ENCODE measurements at places on chromosomes 6 and 20.

DNA sequence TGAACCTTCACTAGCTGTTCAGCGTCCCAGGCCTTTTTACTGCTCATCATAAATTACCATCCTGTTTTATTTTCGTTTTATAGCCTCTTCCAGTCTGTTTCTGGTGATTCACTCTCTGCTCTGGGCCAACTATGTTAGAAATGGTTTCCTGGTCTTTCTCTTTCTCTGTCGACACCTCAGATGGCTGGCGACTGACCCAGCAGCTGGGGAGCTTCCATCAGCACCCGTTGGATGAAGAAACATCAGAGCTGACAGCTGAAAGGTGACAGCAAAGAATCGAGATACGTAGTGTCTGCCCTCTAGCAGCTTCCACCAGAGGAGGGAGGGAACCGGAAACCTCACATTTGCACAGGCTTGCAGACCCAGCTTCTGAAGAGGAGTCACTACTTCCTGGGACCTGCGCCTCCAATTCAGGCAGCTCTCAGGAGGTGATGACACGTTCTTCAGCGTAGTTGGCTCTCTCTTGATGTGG, 82.9 kb upstream of the MLN start:
- no peak for DNase-seq

DNA sequence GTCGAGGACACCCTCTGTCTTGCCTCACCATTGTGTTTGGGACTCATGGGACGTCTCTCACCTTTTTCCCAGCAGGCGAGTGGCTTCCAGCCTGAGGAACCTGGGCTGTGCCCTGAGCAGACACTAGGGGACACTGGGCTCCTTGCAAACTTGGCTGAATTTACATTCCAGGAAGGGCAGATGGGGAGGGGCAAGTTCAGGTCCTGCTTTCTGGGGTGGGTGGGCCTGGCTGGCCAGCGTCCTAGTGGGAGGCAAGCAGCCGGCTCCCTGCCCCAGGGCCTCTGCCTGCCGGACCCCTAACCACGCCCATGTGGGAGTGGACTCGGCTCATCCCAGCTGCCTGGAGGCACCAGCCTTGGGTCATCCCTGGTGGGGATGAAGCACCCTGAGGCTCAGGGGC, 48.2 kb upstream of the MLN start:
- DNase-seq: peak; percentile 54

DNA sequence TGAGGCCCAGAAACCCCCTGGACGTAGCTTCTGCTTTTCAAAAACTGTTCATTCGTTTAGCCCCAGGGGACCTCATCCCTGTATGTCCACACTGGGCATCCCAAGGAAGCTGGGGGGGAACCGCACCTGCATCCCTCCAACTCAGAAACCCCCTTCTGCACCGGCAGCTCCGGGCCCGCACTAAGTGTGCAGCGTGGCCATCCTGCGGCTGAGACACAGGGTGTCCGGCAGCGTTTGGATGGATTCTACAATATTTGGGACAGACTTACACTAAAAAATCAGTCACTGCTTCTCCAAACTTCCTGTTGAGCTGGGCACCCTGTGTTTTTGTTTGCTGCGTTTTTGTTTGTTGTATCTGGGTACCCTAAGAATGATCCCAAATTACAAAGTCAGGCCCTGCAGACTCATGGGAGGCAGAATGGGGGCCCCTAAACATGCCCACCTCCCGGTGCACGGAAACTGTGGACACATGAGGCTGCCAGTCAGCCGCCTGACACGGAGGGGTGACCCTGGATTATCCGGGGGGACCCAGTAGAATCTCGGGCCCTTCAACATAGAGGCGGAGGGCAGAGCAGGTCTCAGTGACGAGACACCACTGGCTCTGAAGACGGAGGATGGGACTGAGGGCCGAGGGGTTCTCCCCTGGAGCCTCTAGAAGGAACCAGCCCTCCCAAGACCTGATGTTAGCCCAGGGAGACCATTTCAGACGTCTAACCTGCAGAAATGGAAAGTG, 88.2 kb upstream of the BHLHE23 start:
- no peak for DNase-seq

GRCh38 chr6:163501439-163501838, 86.9 kb downstream of the QKI start:
- DNase-seq: no peak

DNA sequence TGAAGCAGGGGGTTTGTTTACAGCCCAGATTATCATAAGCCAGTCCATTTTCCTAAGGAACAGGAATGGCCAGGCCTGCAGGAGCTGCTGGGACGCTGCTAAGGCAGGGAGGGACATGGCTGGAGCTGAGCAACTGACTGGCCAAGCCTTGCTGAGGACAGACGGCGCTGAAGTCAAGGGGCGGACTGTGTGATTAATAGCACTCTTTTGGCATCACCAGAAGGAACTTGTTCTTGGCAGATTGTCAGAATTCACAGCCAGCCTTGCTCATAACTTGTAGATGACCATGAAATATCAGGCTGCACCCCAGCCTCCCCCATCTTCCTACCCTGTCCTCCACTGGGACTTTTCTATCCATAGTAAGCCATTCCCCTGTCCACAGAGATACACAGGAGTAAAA, 218.8 kb upstream of the RNF24 start:
- DNase-seq: peak; percentile 45

DNA sequence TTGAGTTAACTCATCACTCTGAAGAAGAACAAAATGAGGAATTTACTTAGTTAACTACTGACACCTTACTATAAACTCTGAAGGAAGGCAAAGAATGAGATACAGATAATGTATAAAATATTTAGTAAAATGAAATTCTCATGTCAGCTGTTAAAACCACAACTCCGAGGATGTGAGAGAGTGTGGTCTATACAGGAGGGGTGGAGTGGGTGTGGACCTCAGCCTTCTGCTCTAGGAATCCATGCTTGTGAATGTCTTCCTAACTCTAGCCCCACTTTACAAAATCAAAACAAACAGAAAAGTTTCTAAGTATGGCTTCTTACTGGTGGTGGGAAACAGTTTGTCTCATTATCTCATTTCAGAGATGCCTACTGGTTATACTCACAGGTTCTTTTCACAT, 14.2 kb downstream of the PPP1R14C start:
- DNase-seq: peak; percentile 8

- no peak for DNase-seq
These were observed 93.6 kb upstream of the FAM8A1 start for GRCh38 chr6:17506531-17506930.

DNA sequence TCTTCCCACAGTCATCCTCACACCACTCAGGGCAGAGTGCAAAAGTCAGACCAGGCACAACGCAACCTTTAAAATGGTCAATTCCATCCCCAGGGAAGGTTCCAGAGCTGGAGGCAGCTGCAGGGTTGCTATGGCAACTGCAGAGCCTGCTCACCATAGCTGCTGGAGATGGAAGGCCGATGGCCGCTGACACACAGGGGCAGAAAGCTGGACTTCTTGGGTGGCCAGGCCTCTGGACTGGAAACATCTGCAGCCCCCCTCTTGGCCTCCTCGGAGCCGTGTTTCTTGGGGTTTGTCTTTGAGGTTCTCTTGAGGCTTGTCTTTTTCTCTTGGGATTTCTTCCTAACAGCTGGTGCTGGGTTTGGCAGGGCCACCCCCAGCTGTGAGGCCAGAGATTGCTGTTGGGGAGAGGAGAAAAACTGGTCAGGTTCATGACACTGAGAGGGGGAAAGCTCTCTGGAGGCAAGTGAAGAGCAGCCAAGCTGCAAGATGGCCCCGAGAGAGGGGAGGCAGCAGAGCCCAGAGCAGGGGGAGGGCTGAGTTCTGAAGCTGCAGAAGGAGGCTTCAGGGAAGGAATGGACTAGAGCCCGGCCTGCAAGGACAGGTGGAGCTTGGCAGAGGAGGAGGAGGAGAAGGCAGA, 10.2 kb downstream of the BNIP5 start:
- DNase-seq: no peak

DNA sequence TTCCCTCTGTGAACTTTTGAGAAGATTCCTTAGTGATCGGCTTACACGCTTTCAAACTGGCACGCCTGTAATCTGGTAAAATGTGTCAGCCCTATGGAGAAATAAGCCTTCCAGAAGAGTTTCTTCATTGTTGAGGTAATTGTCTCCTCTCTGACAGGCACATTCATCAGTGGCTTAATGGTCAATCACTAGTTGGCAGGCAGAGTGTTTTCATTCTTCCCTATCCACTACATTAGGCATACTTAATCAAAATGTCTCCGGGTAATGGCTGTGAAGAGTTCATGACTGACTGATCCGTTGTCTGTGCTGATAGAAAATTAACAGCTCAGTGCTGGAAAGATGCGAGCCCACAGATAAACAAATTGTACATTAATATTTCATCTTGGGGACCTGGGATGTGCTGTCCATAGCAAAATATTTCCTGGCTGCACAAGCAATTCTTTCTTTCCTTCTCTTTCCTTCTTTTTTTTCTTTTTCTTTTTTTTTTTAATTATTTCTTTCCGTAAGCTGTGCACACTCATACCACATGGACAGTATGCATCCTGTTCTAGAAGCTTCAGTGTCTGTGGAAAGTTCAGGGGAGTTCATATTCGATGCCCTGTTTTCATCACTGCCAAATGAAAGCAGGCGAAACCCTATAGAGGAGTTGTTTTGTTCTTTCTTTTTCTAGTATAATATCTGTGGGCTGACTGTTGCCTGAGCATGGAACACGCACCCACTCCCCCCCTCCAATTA, 31.4 kb downstream of the TSHZ2 start:
- no peak for DNase-seq
